Colonic mucosa (tissue), 4 donors: ENCODE measurements at places on chromosomes 5 and 9. TPM values are rescaled to one million over a fixed set of nuclear protein-coding genes. Genes with fewer than 3 reads are reported as not detected.

DNA sequence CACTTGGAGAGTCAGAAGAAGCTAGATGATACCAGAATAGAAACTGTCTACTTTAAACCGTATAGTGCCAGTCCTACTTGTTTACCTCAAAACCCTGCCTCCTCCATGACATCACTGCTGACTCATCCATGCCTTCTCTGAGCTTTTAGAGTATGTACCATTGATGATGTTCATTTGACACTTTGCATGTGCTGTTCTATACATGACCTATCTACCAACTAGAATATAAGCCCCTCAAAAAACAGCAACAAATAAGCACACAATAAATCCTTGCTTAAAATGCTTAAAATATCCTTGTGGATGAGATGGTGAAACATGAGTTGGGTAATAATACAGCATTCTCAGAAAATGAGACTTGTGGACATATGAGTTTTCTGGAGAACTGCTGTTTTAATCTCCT lies 2.6 kb downstream of the CTNNAL1 start:
- no peak for DNase-seq

DNA sequence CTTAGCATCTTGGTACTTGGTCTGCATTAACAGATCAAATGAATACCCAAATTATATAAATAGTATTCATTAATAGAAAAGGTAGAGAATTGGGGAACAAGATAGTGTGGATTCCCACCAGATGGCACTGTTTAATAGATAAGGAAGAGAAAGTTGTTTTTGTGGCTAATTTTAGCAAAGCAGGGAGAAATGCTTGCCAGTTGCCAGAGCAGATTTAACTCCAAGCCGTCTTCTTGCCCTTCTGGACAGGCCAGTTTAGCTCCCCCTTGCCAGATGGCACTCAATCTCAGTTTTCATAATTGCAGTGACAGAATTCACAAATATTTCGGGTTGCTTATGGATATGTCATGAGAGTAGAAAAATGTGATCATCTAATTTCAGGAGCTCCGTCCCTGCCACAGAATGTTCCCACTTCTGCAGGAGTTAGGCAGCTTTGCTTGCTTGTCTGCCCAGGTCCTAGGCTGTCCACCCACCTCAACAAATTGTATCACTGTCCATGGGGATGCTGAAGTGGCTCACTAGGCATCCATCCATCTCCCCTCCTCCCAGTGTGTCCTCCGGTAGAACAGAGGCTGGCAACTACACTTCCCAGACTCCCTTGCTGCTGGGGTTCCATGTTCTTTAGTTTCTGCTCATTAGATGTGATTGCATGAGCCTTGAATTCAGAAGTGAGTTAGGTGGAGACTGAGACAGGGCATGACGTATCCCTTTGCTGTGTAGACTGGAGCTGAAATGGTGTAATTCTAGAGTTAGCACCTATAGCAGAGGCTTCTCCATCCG lies 11.8 kb upstream of the HEXB start:
- no peak for DNase-seq

DNA sequence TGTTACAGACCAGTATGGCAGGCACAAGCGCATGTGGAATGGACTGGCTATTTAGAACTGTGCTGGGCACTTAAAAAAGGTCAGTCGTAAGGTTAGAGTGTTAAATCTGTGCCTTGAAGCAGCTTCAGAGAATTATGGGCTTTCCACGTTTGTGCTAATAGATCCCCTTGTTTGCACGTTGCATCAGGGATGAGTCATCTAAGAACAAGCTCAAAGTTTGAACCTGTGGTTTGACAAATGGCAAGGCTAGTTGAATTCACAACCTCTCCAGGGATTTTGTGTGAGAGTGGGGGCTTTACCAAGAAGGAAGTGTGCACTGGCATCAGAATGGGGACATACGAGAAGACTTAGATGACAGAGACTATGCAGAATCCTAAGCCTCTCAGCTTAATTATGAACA lies 249.6 kb downstream of the IRX1 start:
- no peak for DNase-seq

- DNase-seq: no peak
Measured at GRCh38 chr9:104177003-104177611, 83.0 kb downstream of the SMC2 start.

DNA sequence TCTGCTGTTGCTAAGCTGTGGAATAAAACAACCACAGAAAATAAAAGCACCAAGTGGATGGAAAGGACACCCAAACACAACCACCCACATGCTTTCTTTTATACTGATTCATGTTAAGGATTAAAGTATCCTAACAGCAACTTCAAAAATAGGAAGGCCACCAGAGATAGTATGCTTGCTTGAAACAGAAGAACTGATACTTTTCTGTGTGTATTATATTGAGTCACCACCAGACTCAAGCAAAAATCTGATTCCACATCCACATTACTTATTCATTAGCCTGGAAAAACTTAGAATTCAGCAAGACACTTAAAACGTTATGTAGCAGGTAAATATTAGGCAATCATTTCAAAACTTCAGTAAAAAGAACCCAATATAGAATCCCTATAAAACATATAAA lies 52.3 kb downstream of the ZDHHC21 start:
- DNase-seq: no peak

- DNase-seq: no peak
Measured at GRCh38 chr5:77816686-77817085, 40.5 kb upstream of the TBCA start.

DNA sequence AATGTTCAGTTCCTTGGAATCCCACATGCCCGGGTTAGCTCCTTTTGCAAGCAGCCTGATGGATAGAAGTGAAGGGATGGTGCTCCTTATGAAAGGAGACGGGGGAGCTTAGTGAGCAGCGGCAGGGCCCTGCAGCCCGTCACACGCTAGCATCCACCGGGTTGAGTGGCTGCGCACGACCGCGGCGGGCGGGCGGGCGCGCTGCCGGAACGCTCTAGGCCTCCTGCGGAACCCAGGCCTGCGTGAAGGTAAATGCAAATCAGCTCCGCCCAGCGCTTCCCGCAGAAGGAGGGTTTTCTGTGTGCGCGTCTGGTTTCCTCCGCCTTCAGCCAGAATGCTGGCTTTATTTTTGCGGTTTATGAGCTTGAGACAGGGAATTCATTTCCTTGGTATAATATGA lies 19.8 kb downstream of the IL12B start:
- peak; percentile 52 for DNase-seq

- no peak for DNase-seq
Measured at GRCh38 chr9:136733611-136734010, 9.1 kb downstream of the LCN10 start.

GRCh38 chr5:98989727-98990126 lies 60.9 kb upstream of the CHD1 start:
- no peak for DNase-seq

- DNase-seq: no peak
Measured at GRCh38 chr9:72917892-72918509, 34.9 kb downstream of the ALDH1A1 start.

- DNase-seq: no peak
Measured at GRCh38 chr5:74433255-74433895, 207.2 kb downstream of the ENC1 start.

DNA sequence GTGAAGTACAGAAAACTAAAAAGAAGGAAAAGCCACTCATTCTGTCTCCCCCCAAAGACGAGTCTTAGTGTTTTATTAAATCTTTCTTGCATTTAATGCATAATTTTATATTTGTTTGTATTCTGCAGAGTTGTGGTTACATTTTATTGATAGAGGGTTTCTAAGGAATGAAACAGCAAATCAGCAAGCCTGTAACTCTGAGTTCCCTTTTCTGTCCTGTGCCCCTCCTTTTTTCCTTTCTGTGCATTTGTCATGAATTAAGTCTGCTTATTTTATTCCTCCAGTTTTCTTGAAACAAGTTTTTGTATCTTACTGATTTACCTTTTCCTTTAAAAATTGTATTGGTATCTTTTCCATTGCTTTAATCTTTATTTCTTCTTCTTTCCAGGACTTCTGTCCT lies 132.8 kb downstream of the MUSK start:
- no peak for DNase-seq

DNA sequence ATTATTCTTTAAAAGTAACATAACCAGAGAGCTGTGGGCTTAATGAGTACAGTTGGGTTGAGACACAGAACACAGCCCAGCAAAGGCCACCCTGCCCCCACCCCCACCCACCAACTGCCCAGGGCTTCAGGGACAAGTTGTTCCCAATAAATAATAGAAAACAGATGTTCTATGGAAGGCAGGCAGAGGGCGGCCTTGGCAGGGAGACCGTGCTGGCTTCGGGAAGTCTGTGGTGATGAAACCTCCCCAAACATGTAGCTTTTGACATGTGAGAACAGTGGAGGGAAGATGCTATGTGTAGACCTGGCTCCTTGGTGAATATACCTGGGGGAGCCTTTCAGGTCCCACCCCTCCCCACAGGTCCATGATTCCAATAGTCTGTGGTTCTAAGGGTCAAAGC lies 10.0 kb downstream of the TRAF1 start:
- no peak for DNase-seq

GRCh38 chr5:141722266-141722665 lies 40.2 kb upstream of the ARAP3 start:
- no peak for DNase-seq

DNA sequence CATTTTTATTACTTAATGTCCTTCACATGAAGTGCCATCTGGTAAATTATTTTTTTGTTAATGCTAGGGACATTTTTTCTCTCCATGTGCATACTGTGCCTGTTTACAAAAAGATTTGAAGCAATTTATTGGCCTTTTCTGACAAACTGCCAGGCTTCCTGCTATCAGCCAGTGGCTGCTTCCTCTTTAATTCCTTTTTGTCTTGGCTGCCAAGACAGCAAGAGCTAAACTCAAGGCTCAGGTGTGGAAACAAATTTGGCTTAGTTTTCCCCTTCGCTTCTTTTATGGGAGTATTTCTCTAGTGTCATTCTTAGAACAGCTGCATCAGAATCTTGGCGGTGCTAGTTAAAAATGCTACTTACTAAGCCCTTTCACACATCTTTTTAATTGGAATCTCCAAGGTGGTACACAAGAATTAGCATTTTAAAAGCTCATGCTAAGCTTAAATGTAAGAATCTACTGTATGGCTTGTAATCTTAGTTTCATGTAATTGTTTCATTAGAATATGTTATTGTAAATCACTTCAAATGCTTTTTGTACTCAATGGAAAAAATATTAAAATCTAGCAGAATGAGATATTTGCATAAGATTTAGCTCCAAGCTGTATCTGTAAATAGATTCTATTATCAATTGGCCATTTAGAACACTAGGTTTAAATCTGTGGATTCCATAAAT lies 134.2 kb upstream of the RASGRF2 start:
- no peak for DNase-seq

DNA sequence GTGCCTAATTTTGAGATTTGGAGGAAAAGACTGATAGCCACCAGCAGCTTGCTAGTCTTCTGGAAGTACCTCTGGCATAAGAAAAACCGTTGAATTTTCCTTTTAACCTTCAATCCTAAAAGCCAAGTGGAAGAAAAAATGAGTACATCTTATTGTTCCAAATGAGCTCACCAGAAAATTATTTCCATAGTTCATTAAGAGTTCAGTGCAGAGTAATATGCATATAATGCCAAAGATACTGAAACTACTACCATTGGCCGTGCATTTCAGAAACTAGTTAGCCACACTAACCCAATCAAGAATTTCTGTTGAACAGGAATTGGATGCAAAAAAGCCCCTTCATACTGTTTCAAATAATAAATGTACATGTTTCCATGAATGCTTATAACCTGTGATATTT lies 607.9 kb downstream of the KCTD16 start:
- no peak for DNase-seq

- no peak for DNase-seq
Measured at GRCh38 chr5:77958642-77959330, 182.6 kb upstream of the TBCA start.

- DNase-seq: no peak
Measured at GRCh38 chr5:98483301-98483685, 290.2 kb upstream of the RGMB start.

- DNase-seq: peak; percentile 2
Measured at GRCh38 chr9:38435521-38435920, 11.3 kb upstream of the IGFBPL1 start.

The STRBP gene
- total RNA-seq: 37.5 TPM

The SNCAIP gene
- total RNA-seq: 0.84 TPM

The PGM5 gene
- 7.7 TPM for total RNA-seq

The ENTPD2 gene
- total RNA-seq: 22.1 TPM

The F2RL2 gene
- 1.4 TPM for total RNA-seq

The POU5F2 gene
- total RNA-seq: 0.94 TPM

The TMEM215 gene
- total RNA-seq: not detected

The CAMK2A gene
- total RNA-seq: 0.61 TPM

The PAPPA gene
- total RNA-seq: 0.99 TPM

The FGFR4 gene
- 58.7 TPM for total RNA-seq

The LHFPL2 gene
- total RNA-seq: 35.5 TPM

The SLC25A2 gene
- 0.21 TPM for total RNA-seq

The BTNL3 gene
- 38.0 TPM for total RNA-seq

The CARD9 gene
- 1.7 TPM for total RNA-seq

The SLC25A48 gene
- total RNA-seq: 4.1 TPM

The VLDLR gene
- 21.5 TPM for total RNA-seq
